ENCODE measurements at places on chromosomes 1 and 21.

GRCh38 chr1:206495493-206496046, 11.8 kb upstream of the RASSF5 start:
- no peak for DNase-seq

- no peak for DNase-seq
Measured at GRCh38 chr1:53539711-53540603, 80.8 kb downstream of the DMRTB1 start.

DNA sequence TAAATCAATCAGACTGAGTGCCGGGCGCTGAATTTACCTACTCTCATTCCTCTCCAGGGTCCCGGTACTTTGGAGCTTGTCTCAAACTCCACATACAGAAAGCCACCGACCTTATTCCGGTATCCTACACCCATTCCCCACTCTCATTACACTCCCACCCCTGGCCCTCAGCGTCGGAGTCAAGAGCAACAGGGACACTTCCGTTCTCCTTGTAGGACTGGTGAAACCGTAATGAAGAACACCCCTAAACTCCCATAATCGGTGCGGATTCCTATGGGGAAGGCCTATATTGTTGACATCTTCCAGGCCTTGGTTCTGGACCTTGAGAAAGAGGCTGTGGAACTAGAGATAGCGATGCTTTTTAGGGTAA, 798 bp downstream of the ZBED6 start:
- peak; percentile 50 for DNase-seq

- DNase-seq, result no peak
Measured at GRCh38 chr1:75519651-75520427, 91.1 kb downstream of the SLC44A5 start.

DNA sequence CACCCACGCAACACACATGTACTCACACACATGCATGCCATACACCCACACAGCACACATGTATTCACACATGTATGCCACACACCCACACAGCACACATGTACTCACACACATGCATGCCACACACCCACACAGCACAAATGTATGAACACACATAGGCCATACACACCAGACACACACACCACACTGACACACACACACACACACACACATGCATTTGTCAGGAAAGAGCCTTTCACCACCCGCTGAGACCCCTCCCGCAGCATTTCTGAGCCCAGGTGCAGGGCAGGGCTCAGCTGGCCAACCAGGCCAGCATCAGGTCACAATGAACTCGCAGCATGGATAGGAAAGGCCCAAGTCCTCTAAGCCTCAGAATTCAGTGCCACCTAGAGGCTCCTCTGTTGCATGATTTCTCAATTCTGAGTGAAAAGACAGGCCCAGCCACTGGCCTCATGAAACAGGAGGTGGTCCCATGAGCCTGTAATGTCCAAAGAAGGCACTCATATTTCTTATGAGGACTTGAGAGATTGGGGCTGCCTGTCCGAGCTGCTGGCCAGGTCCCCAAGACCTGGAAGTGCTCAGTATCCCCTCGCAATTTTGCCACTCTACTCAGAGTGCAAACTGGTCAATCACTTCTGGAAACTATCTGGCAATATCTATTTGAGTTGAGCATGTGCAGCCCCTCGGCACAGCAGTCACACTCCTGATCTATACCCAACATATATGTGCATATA, 57.3 kb downstream of the PSMG1 start:
- DNase-seq, result peak; percentile 62

- DNase-seq, result no peak
Measured at GRCh38 chr1:115295904-115296696, 41.9 kb downstream of the NGF start.

DNA sequence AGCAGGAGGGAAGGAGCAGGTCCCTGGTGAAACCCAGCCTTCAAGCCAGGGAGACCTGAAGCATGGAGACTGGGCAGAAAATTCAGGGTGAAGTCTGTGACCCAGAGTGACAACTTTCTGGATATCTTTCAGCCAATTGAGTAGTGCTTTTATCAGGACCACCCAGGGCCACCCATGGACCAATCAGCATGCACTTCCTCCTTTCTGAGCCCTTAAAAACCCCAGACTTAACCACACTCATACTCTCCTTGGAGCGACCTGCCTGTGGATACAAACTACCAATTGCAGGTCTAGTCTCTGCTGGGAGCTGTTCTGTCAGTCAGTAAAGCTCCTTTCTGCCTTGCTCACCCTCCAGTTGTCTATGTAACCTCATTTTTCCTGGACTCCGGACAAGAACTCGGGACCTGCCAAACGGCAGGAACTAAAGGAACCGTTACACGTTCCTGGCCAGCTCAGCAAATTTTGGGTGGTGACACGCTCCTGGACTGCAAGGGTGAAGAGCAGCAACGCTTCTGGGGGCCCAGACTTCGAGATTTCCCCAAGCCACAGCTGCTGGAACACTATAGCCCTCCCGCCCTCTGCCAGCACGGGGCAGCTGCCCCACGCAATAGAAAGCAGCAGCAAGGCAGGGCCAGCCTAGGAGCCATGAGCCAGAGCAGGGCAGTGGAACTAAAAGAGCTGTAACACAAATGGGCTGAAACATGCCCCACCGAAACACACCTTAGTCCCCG, 1183.4 kb downstream of the AMY1C start:
- no peak for DNase-seq

DNA sequence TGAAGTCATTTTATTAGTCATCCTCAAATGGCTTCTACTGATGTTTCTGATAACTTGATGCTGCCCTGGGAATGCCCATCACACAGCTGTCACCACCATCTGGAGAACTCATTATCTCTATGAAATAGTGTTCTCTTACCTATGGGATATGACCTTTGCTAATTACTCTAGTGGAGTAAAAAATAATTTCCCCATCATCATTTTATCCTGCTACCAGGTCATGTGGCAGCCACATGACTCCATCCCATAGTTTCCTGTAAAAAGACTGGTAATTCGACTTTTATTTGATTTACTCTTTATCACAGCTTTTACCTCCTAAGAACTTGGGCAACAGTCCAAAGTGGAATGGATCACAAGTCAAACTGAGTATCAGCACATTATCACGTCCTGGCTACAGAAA, 76.1 kb upstream of the USP25 start:
- peak; percentile 77 for DNase-seq

- DNase-seq, result no peak
Measured at GRCh38 chr1:14599800-14600199, 1.3 kb downstream of the KAZN start.

GRCh38 chr1:183493540-183494245, 21.4 kb downstream of the SMG7 start:
- DNase-seq, result no peak

GRCh38 chr1:226646870-226647449, 92.1 kb downstream of the ITPKB start:
- DNase-seq, result no peak

- DNase-seq, result no peak
Measured at GRCh38 chr1:8739377-8739776, 78.1 kb downstream of the RERE start.

- DNase-seq, result no peak
Measured at GRCh38 chr1:187032982-187033692, 204.4 kb downstream of the PLA2G4A start.

GRCh38 chr21:42537106-42537742, 23.6 kb downstream of the SLC37A1 start:
- no peak for DNase-seq

DNA sequence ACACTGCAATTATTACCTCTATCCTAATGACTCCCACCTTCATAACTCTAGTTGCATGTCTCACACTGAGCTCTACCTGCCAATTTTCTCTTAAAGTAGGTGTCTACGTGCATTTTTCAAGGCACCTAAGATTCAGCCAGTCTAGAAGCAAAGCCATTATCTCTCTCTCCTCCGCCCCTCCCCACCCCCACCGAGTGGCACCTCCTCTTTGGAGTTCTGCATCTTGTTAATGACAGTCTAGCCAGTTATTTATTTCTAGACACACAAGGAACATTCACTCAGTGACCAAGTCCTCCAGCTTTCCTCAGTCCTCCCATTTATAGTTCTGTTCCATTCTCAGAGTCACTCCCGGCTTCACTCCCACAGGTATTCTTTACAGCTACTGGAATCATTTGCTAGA, 47.6 kb downstream of the ASTN1 start:
- no peak for DNase-seq

DNA sequence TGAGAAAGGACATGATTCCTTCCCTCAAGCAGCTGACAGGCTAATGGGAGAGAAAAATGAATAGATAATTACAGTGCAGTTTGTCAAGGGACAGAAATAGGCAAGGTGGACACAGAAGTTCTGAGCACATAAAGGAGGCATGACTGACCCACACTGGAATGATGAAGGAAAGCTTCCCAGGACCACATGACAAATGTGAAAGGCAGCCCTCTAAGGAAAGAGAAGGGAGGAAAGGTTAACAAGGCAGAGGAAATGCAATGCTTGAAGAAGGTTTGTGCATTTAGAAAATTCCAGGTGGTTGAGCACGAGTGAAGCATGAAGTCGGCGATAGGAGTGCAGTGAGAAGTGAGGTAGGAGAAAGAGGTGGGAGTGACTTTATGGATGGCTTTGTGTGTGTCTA, 37.4 kb downstream of the LAMC2 start:
- no peak for DNase-seq

- DNase-seq, result no peak
Measured at GRCh38 chr1:5312293-5312674, 657.9 kb downstream of the AJAP1 start.

DNA sequence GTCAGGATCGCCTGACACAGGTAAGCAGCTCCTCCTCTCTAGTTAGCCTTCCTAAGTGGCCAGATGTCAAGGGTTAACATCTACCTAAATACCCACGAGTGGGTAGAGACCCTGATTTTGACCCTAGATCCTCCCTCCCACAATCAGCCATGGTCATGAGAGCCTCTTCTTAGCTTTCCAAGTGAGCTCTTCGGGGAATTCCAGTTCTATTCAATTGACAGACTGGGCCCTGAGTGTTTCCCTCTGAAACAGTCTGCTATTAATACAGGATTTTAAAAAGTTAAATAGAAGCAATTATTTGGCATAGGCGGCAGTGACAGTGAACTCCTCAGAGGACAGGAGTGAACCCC, 28.1 kb downstream of the C2CD2 start:
- DNase-seq, result no peak

DNA sequence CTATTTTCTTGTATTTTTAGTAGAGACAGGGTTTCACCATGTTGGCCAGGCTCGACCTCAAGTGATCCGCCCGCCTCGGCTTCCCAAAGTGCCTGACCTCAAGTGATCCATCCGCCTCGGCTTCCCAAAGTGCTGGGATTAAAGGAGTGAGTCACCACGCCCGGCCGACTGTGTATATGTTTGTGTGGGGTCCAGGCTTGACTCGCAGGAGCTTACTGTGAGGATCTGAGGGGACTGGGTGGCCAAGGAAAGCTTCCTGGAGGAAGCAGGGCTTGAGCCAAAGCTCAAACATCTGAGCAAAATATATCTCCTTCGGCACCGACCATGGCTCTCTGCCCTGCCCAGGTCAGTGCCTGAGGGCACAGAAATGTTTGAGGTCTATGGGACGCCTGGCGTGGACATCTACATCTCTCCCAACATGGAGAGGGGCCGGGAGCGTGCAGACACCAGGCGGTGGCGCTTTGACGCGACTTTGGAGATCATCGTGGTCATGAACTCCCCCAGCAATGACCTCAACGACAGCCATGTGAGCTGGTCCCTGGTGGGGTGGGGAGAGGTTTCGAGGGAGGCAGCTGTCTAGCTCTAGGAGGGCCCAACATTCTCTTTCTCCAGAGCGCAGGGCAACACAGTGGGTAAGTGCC, 10.5 kb downstream of the PADI3 start:
- no peak for DNase-seq

GRCh38 chr21:38156200-38156599, 100.6 kb upstream of the KCNJ15 start:
- no peak for DNase-seq

GRCh38 chr21:39232861-39233291, 49.6 kb upstream of the PSMG1 start:
- DNase-seq, result no peak

- no peak for DNase-seq
Measured at GRCh38 chr1:112937070-112937469, 18.9 kb downstream of the SLC16A1 start.

GRCh38 chr1:42765832-42766740, 742 bp downstream of the P3H1 start:
- peak; percentile 76 for DNase-seq

DNA sequence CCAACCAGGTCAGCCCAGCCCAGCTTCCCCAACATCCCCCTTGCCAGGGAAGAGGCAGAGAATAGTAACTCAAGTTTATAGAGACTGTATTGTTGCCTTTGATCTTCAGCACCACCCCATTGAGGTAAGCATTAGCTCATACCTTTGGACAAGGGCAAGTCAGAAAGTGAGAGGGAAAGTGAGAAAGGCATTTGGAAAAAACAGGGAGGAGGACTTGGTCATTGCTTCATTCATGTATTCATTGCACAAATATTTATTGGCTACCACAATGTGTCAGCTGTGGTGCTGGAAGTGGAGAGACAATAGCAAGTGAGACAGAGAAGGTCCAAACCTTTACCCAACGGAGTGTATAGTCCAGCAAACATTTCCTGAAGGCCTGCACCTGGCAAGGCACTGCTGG, 561.2 kb downstream of the KIF26B start:
- no peak for DNase-seq

DNA sequence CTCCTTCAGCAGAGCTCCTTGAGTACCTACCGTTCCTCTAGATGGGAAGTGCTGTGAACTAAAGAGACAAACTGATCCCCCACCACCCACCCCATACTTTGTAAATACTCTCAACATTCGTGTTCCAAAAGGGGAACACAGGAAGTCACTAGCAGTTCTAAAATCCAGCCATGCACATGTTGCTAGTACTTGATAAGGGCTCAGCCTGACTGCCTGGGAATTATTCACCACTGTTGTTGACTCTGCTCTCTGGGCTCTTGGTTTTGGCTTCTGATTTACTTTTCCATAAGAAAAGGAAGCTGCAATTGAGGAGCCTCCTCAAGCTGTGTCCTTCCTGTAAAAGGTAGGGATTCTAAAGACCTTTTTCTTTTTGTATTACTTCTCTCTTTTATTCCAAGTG, 67.5 kb downstream of the IVNS1ABP start:
- no peak for DNase-seq

- DNase-seq, result no peak
Measured at GRCh38 chr1:209714338-209714737, 9.7 kb downstream of the HSD11B1 start.

DNA sequence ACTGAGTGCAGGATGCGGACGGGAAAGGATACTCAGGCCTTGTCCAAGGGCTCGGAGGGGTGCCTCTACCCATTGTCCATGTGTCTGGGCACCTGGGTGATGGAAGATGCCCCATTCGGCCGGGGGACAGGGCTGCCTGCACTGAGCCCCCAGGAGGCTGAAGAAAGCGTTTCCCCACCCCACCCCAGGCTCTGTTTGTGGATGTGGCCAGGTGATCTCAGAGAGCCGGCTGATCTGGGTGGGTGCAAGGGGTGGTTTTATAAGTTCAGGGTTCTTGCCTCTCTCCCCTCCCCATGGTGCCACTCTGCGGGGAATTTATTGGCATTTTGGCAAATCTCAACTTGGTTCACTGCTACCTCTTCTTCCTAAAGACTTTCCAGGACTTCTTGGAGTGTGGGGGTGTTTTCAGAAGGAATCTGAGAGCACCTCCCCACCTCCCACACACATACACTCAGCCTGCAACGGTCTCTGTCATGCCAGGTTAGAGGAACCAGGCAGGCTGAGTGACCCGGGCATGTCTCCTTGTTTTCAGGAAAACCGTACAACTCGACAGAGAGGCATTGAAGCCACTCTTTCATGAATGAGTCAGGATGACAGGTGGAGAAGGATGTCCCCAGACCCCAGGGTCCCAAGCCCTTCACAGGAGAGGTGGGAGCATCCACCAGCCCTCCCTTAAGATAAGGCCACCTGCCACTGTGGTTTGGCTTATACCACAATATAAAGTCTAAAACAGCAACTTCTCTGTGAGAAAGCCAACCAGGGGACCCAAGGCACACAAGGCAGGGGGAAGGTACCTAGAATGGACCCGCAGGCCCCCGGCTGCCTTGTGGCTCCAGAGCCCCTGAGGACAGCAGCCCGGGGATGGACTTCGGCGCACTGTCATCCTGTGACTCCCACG, 174.9 kb downstream of the ETS2 start:
- DNase-seq, result no peak
